ENCODE measurements at places on chromosomes 7 and 10.

DNA sequence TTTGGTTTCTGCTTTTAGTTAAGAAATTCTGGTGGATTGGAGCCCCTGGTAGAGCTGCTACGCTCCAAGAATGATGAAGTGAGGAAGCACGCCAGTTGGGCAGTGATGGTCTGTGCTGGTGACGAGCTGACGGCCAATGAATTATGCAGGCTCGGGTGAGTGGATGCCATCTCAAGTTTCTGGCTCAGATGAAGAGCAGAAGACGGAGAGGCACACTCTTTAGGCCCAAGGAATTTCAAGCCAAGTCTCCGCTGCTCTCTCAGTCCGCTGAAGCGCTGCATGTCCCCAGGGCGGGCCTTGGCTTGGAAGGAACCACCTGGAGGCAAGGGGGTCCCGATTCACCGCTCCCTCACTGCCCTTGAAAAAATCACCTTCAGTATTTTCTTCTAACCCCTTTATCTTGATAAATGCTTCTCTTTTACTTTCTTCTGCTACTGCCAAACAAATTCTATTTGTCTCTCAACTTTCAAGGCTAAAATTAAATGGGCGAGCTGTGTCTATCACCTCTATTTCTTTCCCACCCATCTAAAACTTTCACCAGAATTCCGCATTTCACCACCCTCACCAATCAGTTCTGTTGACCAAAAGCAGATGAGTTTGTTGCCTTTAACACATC is 74.2 kb downstream of the ARMC3 start:
- DNase-seq, result no peak

GRCh38 chr10:13386021-13386420 is 37.9 kb upstream of the SEPHS1 start:
- DNase-seq, result no peak

DNA sequence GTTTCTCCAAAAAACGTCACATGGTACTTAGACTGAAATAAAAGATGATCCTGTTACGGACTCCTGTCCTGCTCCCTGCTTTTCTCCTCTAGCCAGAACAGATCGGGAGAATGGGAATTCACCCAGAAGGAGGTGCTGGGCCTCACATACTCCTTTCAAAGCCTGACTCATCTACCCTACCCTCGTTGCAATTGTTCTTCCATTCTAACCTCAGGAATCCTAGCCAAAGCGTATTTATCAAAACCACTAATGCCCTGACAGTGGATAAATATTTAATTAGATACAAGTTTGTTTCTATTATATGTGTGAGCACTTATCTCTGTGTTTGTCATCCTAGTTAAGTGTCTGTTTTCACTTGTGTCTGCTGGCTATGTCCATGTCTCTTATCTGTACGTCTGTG is 21.7 kb downstream of the ZCWPW1 start:
- DNase-seq, result no peak

- DNase-seq, result peak; percentile 65
Observed at GRCh38 chr7:106736508-106737201, 75.7 kb upstream of the CCDC71L start.

DNA sequence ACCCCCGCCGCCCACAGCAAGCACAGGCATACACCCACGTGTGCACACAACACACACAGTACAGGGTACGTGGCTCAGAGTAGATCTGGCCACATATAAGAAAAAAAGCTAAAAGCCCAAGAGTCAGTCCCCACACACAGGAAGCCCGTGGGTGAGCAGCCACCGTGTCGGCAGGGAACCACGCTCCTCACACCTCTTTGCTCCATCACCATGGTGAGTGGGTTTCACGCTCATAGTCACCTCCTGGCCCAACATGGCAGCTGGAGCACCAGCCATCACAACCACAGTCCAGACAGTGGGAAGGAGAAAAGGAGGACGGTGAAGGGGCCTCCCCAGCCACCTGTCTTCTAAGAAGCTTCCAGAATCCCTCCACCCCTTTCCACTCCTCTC is 76.0 kb upstream of the PDGFA start:
- no peak for DNase-seq

DNA sequence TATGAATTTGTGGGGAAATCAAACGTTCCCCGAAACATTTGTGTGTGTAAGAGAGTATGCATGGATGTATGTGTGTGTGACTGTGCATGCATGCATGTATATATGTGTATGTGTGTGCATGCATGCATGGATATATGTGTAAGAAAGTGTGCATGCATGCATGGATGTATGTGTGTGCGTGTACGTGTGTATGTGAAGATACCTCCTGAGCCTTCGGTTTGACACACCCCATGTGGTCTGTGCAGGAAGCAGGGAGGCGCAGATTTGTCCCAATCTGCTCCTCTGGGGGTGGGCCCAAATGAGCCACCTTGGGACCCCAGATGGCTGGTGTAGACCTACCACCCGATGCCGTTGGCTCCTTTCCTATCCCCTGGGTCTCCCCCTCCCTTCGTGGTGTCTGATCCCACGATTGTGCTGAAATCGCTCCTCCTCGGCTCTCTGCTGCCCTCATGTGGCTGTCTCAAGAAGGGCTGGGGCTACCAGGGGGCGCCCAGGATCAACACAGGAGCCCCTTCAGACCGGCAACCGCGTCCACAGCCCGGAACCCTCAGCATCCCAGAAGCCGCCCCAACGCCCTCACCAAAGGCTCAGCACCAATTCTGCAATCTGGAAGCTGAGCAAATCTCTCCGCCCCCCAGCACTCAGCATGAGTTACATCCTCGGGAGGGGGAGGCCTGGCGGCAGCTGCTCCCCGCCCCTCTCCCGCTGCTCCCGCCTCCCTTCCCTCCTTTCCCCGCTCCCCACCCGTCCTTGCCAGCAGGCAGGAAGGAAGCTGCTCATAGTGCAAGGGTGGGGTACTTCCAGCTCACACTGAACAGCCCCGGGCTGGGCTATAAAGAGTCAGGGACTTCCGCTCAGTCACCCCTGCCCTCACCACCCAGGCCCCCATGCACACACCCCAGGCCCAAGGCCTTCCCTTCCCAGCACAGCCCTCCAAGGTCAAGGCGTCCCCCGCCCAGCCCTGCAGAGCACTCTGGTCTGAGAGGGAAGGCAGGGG is 2.3 kb upstream of the NOS3 start:
- peak; percentile 70 for DNase-seq
